ENCODE measurements at places on chromosomes 3 and 15. TPM values are rescaled to one million over a fixed set of nuclear protein-coding genes. Genes with fewer than 3 reads are reported as not detected.

- no peak for DNase-seq
Measured at GRCh38 chr3:172582712-172583111, 59.5 kb upstream of the TNFSF10 start.

DNA sequence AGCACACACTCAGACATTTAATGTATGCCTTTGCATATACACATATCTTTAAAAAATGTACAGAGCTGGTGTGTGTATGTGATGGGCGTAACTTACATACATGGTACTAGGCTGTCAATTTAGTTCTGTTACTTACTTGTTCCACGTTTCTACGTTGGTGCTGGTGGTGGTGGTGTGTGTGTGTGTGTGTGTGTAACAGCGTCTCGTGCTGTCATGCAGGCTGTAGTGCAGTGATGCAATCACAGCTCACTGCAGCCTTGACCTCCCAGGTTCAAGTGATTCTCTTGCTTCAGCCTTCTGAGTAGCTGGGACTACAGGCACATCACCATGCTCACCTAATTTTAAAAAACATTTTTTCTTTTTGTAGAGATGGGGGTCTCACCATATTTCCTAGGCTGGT is 64.2 kb downstream of the ISG20 start:
- DNase-seq, result no peak

The LRRK1 gene
- polyA plus RNA-seq, result 5.6 TPM

The SPSB4 gene
- polyA plus RNA-seq, result 18.7 TPM

All from forelimb muscle (tissue), 1 donor.